ENCODE measurements at places on chromosomes 16 and 17.

GRCh38 chr17:37824534-37825485, 80.0 kb upstream of the HNF1B start:
- DNase-seq, result no peak

GRCh38 chr16:65945493-65945892, 421.0 kb upstream of the CDH5 start:
- no peak for DNase-seq

GRCh38 chr17:74805591-74805991, 29.4 kb upstream of the NAT9 start:
- no peak for DNase-seq

DNA sequence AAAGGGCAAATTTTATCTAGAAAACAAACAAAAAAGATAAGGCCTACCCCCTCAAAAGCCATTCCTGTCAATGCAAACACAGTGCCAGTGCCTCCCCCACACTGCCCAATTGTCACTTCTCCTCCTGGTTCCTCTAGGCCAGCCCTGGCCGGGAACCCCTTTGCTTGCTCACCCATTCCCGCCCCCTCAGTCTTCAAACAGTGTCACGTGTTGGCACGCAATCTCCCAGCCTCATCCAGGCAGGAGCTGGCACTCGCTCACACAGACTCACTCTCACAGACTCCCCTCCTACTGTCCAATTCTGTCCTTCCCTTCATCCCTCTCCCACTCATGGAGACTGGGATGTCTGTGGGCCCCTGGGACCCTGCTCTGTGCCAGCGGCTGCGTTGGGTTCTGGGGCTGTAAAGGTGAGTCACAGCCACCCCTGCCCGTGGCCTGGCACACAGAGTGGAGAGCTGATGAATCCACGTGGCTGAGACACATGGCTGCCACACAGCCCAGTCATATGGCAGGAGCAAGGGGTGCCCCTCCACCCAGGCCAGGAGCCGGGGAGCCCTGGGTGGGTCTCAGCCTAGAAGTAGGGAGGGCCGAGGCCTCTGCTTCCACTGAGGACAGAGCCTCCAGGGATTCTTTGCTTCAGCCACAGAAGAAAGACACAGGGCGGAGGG, 54.8 kb downstream of the VAC14 start:
- DNase-seq, result no peak

GRCh38 chr17:50562242-50563091, 2.0 kb downstream of the CACNA1G start:
- DNase-seq, result no peak

DNA sequence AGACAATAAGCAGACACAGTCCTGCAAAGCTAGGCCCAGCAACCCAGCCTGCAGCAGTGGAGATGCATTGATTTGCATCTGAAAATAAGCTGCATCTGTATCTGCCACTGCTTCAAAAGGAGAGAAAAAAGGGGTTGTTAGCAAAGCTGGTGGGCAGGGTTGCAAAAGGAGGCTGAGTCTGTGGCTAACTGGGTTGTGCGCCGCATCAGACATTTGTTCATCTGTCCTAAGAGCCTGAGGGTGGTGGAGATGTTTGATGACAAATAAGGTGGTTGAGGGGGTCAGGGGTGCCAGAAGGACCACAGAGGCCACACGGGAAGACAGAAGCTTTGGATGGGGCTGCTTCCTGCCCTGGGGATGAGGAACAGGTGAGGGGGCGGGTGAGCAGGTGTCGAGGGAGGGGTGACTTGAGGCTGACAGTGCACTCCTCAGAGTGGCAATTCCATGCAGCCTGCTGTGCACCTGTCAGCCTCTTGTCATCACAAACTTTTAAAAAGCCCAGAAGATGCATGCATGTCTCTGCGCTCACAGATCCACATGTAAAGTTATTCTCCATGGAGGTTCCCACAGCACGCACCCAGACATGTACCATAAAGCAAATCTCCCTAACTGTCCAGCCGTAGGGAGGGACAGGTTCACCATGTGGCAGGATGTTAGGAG, 35.4 kb downstream of the WSB1 start:
- no peak for DNase-seq

DNA sequence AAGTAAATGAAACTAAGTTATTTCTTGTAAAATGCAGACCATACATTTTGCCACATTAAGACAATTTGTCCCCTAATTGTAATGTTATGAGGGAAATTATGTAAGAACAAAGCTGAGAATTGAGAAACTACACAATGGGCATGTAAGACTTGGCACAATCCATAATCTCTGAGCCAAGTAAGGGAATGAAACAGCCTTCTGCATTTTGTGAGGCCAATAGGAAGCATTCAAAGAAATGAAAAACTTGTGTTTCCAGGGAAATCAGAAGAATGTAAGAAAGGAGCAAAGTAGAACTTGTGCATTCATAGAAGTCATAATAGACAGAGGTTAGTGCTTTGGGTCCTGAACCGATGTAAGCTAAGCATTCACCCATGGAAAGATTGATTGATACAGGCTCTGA, 1.8 kb downstream of the KRTAP9-4 start:
- DNase-seq, result no peak

DNA sequence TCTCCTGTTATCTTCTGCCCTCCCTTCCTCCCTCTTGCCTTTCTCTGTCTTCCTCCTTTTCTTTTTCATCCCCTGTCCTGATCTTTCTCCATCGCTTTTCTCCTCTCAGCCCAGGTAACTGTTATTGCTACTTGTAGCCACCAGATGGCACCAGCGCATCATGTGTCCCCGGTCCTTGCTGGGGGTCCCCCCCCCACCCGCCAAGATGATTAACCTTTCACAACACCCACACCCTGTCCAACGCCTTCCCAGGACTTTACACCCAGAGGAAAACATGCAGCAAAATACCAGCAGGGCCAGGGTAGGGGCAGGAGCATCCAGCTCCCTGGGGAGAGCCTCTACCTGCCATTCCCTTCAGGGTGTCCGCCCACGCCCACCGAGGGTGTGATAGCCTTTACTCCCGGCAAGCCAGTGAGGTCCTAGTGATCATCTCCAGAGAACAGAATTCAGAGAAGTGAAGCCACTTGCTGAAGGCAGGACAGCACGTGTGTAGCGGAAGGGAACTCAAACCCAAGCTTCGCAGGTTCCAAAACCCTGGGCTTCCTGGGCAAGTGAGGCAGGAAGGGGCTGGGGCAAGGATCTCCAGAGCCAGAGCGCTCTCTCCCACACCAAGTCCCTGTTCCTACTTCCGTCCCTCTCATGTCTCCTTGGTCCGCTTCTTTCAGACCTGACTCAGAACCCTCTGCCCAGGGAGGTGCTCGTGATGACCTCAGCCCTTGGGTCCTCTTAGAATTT, 13.4 kb upstream of the TAC4 start:
- DNase-seq, result no peak

- DNase-seq, result no peak
Measured at GRCh38 chr17:38601539-38602351, 4.0 kb downstream of the SRCIN1 start.

- no peak for DNase-seq
Measured at GRCh38 chr16:27238016-27238587, 30.5 kb downstream of the NSMCE1 start.

GRCh38 chr17:41263212-41263611, 2.0 kb upstream of the KRTAP9-6 start:
- DNase-seq, result no peak

- no peak for DNase-seq
Measured at GRCh38 chr17:34389126-34389750, 26.2 kb upstream of the CCL1 start.

GRCh38 chr16:58236831-58237230, 38.9 kb upstream of the CSNK2A2 start:
- DNase-seq, result no peak

DNA sequence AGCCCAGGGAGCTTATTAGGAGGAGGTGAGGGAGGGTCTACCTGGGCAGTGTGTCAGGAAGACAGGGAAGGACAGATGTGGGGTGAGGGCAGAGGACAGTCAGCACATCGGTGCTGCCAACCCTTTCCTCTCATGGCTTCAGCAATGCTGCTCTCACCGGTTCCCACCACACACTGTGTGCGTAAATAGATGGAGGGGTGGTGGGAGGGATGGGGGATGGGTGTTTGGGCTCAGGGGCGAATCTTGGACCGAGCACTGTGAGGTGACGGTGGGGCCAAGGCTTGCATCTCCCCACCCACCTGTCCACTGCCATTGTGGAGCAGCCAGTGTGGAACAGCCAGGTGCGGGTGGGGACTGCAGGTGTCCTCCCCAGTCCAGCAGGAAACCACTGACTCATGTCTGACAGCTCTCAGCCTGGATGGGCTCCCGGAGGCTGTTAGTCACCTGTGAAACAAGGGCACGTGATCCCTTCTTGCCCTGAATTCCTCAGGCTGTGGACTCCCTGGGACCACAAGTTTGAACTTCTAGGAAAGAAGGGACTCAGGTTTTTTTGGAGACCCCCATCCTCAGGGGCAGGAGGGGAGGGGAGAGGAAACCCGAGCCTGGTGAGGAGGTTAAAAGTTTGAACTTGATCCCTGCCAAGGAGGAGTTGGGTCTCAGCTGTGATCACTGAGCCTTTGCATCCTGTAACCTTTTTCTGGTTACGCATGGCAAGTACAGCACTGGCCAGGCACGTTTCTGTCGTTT, 42.7 kb upstream of the SMPD3 start:
- DNase-seq, result no peak

GRCh38 chr17:39170558-39170957, 4.6 kb upstream of the ARL5C start:
- DNase-seq, result no peak

- no peak for DNase-seq
Measured at GRCh38 chr17:80874866-80875445, 116.7 kb upstream of the CHMP6 start.

- no peak for DNase-seq
Measured at GRCh38 chr17:17379197-17379991, 76.2 kb downstream of the NT5M start.

DNA sequence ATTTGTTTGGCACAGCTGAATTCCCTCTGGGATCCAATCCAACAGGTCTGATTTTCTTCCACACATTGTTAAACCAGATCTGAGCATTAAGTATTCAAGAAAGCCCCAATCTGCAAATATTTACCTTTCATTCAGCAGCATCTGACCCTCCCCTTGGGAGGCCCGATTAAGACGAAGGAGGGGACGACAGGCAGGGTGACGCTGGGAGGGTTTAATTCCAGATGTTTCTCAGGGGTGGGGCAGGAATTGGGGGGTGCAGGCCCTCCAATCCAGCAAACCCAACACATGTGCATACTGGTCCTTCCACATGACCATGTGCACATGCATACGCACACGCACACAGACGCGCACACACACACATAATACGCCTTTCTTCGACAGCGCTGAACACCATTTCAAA, 240.5 kb downstream of the GSG1L start:
- no peak for DNase-seq
